Forelimb muscle (tissue), 1 donor: ENCODE measurements at places on chromosomes 3 and 15. TPM values are rescaled to one million over a fixed set of nuclear protein-coding genes. Genes with fewer than 3 reads are reported as not detected.

Gene CCDC50
- polyA plus RNA-seq: 26.3 TPM

Gene TM6SF1
- polyA plus RNA-seq: 58.0 TPM

Gene FAM81A
- 1.4 TPM for polyA plus RNA-seq

Gene SLITRK3
- polyA plus RNA-seq: 0.33 TPM

Gene RHOV
- polyA plus RNA-seq: 0.34 TPM

Gene LRRK1
- polyA plus RNA-seq: 5.6 TPM

Gene GJD2
- 7.0 TPM for polyA plus RNA-seq

Gene AMT
- polyA plus RNA-seq: 14.4 TPM

Gene LRRC49
- polyA plus RNA-seq: 6.0 TPM

Gene MUSTN1
- 169 TPM for polyA plus RNA-seq

Gene TM4SF4
- not detected for polyA plus RNA-seq

Gene ARPIN
- 13.8 TPM for polyA plus RNA-seq

Gene ITGA11
- polyA plus RNA-seq: 3.7 TPM

Gene LMAN1L
- not detected for polyA plus RNA-seq

Gene ANP32A
- polyA plus RNA-seq: 149 TPM

Gene SELENOK
- polyA plus RNA-seq: 41.8 TPM
